ENCODE measurements at places on chromosomes 6 and 20. TPM values are rescaled to one million over a fixed set of nuclear protein-coding genes. Genes with fewer than 3 reads are reported as not detected.

GRCh38 chr20:32971703-32972161 lies 32.5 kb downstream of the SUN5 start:
- DNase-seq = no peak

PPP1R14C gene
- 0.17 TPM for total RNA-seq

NKX2-2 gene
- total RNA-seq = not detected

DDX27 gene
- total RNA-seq = 35.7 TPM

- DNase-seq = no peak
Observed at GRCh38 chr6:118980063-118980462, 45.1 kb upstream of the MCM9 start.

Measured in fibroblast of lung (primary cell).